ENCODE measurements at places on chromosomes 5 and 9. TPM values are rescaled to one million over a fixed set of nuclear protein-coding genes. Genes with fewer than 3 reads are reported as not detected.

GRCh38 chr5:147160902-147161700, 73.7 kb upstream of the STK32A start:
- H3K27ac ChIP-seq, result no peak overlapping the region
- no peaks in the 10 kb centered on the region for H3K4me1 ChIP-seq
- no peaks in the 10 kb centered on the region for H3K27me3 ChIP-seq
- H3K36me3 ChIP-seq, result no peaks in the 10 kb centered on the region
- H3K4me3 ChIP-seq, result no peak overlapping the region

GRCh38 chr9:132357764-132358163, 3.0 kb upstream of the SETX start:
- no peak for DNase-seq
- H3K27me3 ChIP-seq, result no peaks in the 10 kb centered on the region
- H3K4me3 ChIP-seq, result no peak overlapping the region
- peaks cover 12% of the 10 kb centered on the region for H3K4me1 ChIP-seq

The SLIT3 gene
- total RNA-seq, result 103 TPM

GRCh38 chr5:45162974-45163373, 354.2 kb downstream of the MRPS30 start:
- no peaks in the 10 kb centered on the region for H3K36me3 ChIP-seq
- no peaks in the 10 kb centered on the region for H3K27me3 ChIP-seq
- no peak overlapping the region for H3K27ac ChIP-seq
- H3K4me3 ChIP-seq, result no peak overlapping the region
- DNase-seq, result no peak

The SVEP1 gene
- 54.6 TPM for total RNA-seq

All from breast epithelium (tissue), 4 donors.